ENCODE measurements at places on chromosomes 13 and 19. TPM values are rescaled to one million over a fixed set of nuclear protein-coding genes. Genes with fewer than 3 reads are reported as not detected.
A peak's percentile ranks its signal among the peaks of the same experiment; 100 is the strongest.

Gene ZNF444
- 34.6 TPM for total RNA-seq

Gene SULT2B1
- 0.21 TPM for total RNA-seq

Gene ZNF773
- total RNA-seq = 11.0 TPM

Gene ZNF302
- total RNA-seq = 24.3 TPM

Gene ZNF135
- 0.77 TPM for total RNA-seq

Gene LRG1
- not detected for total RNA-seq

Gene ADGRL1
- 12.5 TPM for total RNA-seq

Gene NLRP7
- not detected for total RNA-seq

Gene TSPAN16
- total RNA-seq = not detected

Gene LIM2
- not detected for total RNA-seq

Gene CLIP3
- 1.4 TPM for total RNA-seq

DNA sequence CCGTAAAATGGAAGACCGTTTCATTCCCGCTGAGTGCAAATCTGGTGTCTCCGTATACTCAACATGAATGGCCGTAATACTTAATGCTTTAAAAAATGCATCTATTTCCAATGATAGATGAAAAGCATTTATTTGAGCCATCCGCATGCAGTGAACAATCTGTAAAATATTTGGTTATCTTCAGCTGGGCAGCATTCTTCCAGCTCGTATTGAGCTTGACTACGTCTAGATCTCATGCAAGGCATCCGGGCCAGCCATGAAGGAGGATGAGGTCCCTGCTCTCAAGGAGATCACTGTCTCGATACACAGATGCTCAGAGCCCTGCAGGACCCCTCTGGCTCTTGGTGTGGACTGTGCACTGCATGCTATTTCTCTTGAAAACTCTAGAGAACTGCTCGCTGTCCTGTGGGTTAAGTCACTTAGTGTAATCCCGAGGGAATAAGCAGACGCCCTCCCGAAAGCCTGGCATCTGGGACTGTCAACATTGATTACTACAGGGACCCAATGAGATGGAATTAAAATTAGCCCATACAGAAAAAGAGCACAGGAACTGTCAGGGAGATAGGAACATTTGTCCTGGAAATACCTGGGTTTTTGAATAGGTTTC lies 112.4 kb upstream of the RNF113B start:
- no peak for DNase-seq
- no peaks in the 10 kb centered on the region for H3K4me1 ChIP-seq
- no peaks in the 10 kb centered on the region for H3K27me3 ChIP-seq
- H3K27ac ChIP-seq = no peak overlapping the region
- no peak overlapping the region for H3K4me3 ChIP-seq

- H3K4me3 ChIP-seq = peak overlapping the region; percentile 32
- DNase-seq = no peak
- H3K4me1 ChIP-seq = peaks cover 19% of the 10 kb centered on the region
- H3K36me3 ChIP-seq = peaks cover 3% of the 10 kb centered on the region
- peaks cover 83% of the 10 kb centered on the region for H3K27me3 ChIP-seq
- H3K27ac ChIP-seq = peak overlapping the region; percentile 82
Measured at GRCh38 chr13:27923794-27924528, 4.2 kb downstream of the PDX1 start.

- no peak overlapping the region for H3K27ac ChIP-seq
- H3K4me1 ChIP-seq = peaks cover 2% of the 10 kb centered on the region
- no peak for DNase-seq
Measured at GRCh38 chr19:39919976-39920375, 14.5 kb downstream of the FCGBP start.

DNA sequence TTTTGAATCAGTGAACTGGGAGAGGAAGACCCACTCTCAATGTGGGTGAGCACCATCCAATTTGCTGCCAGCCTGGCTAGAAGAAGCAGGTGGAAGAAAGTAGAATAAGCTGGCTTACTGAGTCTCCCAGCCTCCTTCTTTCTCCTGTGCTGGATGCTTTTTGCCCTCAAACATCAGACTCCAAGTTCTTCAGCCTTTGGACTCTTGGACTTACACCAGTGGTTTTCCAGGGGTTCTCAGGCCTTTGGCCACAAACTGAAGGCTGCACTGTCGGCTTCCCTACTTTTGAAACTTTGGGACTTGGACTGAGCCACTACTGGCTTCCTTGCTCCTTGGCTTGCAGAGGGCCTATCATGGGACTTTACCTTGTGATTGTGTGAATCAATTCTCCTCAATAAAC lies 804.2 kb upstream of the SLITRK1 start:
- no peak overlapping the region for H3K4me3 ChIP-seq
- no peaks in the 10 kb centered on the region for H3K4me1 ChIP-seq
- no peak overlapping the region for H3K27ac ChIP-seq
- H3K27me3 ChIP-seq = no peaks in the 10 kb centered on the region
- DNase-seq = no peak
- no peaks in the 10 kb centered on the region for H3K36me3 ChIP-seq

GRCh38 chr13:78714717-78715116 lies 55.8 kb upstream of the OBI1 start:
- H3K27me3 ChIP-seq = peaks cover 6% of the 10 kb centered on the region
- peaks cover 5% of the 10 kb centered on the region for H3K4me1 ChIP-seq
- no peak overlapping the region for H3K4me3 ChIP-seq
- no peaks in the 10 kb centered on the region for H3K36me3 ChIP-seq

DNA sequence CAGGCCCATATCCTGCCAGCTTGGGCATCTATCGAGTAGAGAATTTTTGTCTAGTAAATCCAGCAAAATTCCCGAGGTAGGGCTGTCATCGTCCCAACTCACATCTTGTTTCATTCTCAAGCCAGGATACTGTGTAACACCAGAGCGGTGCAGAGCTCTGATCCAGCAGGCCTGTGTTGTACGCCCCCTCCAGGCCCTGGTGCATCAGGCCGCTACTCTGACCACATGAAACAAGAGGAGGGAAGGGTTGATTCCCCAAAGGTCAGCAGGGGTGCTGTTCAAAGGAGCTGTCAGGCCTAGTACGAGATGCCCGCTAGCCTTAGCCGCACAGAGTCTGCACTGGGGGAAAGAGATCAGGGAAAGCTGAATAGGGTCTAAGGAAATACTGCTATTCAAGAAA lies 276.0 kb downstream of the SLC7A1 start:
- H3K4me3 ChIP-seq = no peak overlapping the region
- H3K27me3 ChIP-seq = no peaks in the 10 kb centered on the region
- H3K4me1 ChIP-seq = no peaks in the 10 kb centered on the region
- H3K27ac ChIP-seq = no peak overlapping the region
- no peak for DNase-seq

DNA sequence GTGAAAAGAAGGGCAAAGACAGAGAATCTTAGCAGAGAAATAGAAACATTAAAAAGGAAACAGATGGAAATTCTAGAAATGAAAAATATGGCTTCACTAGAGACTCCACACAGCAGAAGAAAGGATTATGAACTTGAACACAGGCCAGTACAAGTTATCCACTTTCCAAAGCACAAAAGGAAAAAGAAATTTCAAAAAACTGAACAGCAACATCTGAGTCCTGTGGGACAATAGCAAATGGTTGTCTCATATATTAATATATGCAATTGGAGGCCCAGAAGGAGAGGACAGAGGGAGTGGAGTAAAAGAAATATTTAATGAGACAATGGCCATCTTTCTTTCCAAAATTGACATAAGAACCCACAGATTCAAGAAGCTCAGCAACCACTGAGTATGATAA lies 141.7 kb upstream of the GJB6 start:
- DNase-seq = no peak
- no peak overlapping the region for H3K4me3 ChIP-seq
- peaks cover 2% of the 10 kb centered on the region for H3K36me3 ChIP-seq

DNA sequence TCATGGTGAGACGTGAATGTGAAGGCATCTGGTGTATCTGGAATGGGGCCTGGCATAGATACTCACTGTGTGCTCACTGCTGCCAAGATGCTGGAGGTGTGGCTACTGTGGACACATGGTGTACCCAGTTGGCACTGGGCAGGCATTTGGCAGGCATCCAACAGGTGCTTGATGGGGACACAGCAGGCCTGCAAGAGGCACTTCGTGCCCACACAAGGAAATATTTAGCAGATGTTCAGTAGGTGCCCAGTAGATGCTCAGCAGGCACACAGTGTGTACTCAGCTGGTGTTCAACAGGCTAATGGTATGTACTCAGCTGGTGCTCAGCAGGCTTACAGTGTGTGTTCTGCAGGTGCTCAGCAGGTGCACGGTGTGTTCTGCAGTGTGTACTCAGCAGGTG lies 14.2 kb downstream of the CRTC1 start:
- H3K4me3 ChIP-seq = no peak overlapping the region
- H3K36me3 ChIP-seq = no peaks in the 10 kb centered on the region
- H3K4me1 ChIP-seq = peaks cover 27% of the 10 kb centered on the region

- DNase-seq = no peak
- H3K27ac ChIP-seq = no peak overlapping the region
- H3K27me3 ChIP-seq = no peaks in the 10 kb centered on the region
- H3K4me1 ChIP-seq = no peaks in the 10 kb centered on the region
- H3K4me3 ChIP-seq = no peak overlapping the region
Measured at GRCh38 chr19:32138416-32138815, 207.0 kb upstream of the ZNF507 start.

GRCh38 chr19:47381653-47382279 lies 32.7 kb downstream of the DHX34 start:
- peaks cover 15% of the 10 kb centered on the region for H3K36me3 ChIP-seq
- DNase-seq = peak; percentile 30
- H3K27me3 ChIP-seq = no peaks in the 10 kb centered on the region
- peak overlapping the region; percentile 76 for H3K27ac ChIP-seq

DNA sequence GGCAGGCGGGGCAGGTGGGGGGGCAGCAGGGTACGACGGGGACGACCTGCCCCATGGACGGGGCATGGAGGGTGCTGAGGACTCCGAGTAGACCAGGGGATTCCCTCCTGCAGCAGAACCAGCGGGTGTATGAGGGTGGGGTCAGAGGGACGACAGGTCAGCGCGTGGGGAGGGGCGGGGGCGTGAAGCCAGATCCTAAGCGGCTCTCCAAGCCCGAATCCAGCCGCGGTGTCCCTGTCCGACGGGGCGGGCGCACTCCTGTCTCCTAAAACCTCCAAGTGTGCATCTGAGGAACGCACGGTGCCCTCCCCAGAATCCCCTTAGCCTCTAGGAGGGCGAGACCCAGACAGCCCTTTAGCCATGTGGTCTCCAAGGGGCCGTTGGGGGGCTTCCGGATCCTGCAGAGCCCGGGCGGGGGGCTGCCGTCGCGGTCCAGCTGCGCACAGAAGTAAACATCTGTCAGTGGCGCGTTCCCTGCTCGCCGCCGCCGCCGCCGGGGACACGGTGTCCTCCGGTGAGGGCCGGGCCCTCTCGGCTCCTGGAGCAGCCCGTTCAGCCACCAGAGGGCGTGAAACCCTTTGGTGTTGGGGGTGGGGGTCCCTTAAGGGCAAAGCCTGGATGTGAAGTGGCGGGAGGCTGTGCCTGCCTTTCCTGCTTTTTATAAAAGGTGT lies 730 bp downstream of the NRTN start:
- H3K36me3 ChIP-seq = no peaks in the 10 kb centered on the region
- H3K27me3 ChIP-seq = peaks cover 37% of the 10 kb centered on the region
- DNase-seq = peak; percentile 59
- peaks cover 24% of the 10 kb centered on the region for H3K4me1 ChIP-seq

DNA sequence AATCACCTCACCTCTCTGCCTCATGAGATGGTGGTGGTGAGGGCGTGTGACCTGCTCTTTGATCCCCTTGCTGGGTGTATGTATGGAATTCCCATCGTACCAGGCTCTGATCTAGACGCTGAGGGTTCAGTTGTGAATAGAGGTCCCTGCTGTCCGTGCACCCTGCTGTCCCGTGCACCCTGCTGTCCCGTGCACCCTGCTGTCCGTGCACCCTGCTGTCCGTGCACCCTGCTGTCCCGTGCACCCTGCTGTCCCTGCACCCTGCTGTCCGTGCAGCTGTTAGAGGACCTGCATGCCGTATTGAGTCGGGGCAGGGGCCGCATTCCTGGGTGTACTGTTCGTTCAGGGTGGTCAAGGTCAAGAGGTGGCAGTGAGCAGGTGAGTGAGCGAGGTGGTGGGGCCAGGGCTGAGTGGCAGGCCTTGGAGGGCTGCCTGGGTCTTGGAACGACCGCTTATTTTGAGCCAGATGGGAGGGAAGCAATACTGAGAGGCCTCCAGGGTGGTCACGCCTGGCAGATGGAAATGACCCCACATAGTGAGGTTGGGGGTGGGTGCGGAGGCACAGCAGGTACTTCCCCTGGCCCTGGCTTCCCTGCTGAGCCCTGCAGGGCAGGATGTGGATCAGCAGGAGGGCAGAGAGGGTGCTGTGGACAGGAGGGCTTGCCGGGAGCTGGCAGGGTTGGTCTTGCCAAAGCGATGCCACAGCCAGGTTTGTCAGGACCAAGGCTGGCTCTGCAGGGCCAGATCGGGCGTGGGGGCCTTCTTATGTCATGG lies 4.6 kb upstream of the EPN1 start:
- H3K4me3 ChIP-seq = no peak overlapping the region
- H3K36me3 ChIP-seq = peaks cover 43% of the 10 kb centered on the region
- no peaks in the 10 kb centered on the region for H3K27me3 ChIP-seq
- no peak for DNase-seq

GRCh38 chr13:110216398-110217041 lies 90.4 kb downstream of the COL4A1 start:
- H3K27ac ChIP-seq = no peak overlapping the region
- no peaks in the 10 kb centered on the region for H3K4me1 ChIP-seq
- no peak for DNase-seq

DNA sequence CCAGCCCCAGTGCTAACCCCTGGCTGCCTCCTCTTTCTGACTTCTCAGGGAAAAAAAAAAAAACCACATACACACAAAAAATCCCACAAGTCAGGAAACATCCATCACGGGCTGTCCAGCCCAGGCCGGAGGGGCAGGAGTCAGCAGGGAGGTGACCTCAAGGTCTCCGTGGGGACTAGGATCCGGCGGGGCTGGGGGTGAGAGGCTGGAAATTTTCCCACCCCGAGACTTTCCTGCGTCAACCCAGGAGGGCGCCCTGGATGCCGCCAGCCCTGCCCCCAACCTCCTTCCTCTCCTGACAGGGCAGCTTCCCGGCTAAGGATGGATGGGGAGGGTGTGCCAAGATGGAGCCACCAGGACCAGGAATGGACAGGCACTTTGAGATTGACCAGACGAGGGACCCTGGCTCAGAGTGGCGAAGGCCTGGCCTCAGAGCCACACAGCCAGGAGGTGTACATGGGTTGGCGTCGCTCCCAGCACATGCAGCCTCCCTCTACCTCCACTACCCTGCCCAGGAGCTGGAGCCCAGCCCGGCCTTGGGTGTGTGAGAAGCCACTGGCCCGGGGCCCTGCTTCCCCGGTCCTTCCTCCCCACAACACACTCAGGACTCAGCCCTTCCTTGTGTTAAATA lies 33.3 kb downstream of the BLOC1S3 start:
- peaks cover 33% of the 10 kb centered on the region for H3K27me3 ChIP-seq
- H3K4me3 ChIP-seq = no peak overlapping the region
- H3K27ac ChIP-seq = no peak overlapping the region
- H3K36me3 ChIP-seq = no peaks in the 10 kb centered on the region

- H3K27me3 ChIP-seq = peaks cover 43% of the 10 kb centered on the region
- no peak overlapping the region for H3K27ac ChIP-seq
- H3K4me1 ChIP-seq = no peaks in the 10 kb centered on the region
- DNase-seq = no peak
- H3K4me3 ChIP-seq = no peak overlapping the region
Measured at GRCh38 chr13:79212064-79212619, 193.9 kb downstream of the RBM26 start.
